KBM-7 (cell line): ENCODE measurements at places on chromosomes 7 and 10.

- no peak for DNase-seq
Measured at GRCh38 chr7:132240821-132241422, 335.3 kb downstream of the PLXNA4 start.

- DNase-seq = no peak
Measured at GRCh38 chr10:74035303-74035702, 37.4 kb downstream of the VCL start.

DNA sequence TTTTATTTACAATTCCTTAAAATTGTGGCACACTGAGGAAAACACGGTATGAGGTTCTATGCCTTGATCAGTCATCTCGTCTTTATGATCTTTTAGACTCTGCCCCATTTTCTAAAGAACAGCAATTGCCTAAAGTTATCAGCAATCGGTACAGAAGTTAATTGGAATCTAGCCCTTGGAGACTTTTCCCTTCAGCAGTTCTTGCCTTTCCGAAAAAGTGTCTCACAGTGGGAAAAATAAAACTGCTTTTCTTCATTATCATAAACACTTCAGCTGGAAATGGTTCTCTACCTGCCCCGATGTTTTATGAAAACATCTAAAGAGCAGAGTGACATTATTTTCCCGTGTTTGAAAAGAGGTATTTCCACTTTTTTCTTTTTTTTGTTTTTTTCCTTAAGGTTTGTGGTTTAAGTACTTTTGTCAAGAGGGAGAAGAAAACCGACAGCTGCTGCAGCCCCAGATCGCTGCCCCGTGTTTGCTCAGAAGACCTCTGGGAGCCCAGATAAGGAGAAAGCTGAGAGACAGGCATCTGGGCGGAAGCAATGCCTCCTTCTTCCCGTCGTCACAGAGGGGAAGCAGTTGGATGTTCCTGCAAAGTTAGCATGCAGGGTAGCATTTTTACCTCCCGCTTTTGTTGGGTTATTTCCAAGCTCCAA, 149.7 kb downstream of the FRMD4A start:
- DNase-seq = no peak

DNA sequence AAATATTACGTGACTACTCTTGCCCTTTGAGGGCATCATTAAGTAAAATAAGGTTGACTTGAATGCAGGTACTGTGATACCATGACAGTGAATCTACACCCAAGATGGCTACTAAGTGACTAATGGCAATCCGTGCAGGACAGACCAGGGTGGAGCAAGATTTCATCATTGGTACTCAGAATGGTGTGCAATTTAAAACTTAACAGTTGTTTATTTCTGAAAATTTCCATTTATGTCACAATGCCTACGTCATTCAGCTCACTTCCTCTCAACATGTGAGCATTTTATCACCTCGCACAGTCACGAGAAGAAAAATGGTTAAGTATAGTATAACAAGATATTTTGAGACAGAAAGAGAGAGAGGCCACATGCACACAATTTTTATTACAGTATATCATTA, 50.3 kb upstream of the MET start:
- DNase-seq = no peak

GRCh38 chr10:88064608-88065382, 201.4 kb downstream of the PTEN start:
- DNase-seq = peak; percentile 93

DNA sequence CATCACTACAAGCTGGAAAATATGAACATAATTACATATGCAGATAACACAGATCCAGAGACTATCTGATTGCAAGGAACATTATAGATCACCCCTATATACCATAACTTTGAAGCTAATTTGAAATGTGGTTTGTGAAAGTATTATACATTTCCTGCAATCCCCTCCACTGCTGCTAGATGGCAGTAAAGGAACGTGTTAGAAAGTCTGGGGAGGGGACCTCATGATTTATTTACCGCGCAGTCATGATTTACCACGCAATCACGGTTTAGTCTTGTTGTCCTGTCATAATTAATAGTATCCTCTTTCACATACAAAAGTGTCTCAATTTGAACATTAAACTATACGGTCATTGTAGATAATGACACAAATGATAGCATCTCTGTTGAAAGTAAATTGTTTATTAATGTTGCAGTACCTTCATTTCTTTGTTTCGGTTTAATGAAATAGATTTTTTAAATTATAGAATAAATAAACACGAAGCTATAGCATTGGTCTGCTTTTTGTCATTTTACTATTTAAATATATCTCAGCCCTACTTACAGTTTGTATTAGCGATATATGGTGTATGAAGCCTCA, 145.3 kb upstream of the PRSS1 start:
- DNase-seq = peak; percentile 84
